ENCODE measurements at places on chromosomes 12 and 14. TPM values are rescaled to one million over a fixed set of nuclear protein-coding genes. Genes with fewer than 3 reads are reported as not detected.
A peak's percentile ranks its signal among the peaks of the same experiment; 100 is the strongest.

Gene FSCB
- not detected for total RNA-seq

GRCh38 chr12:45587012-45587411, 142.5 kb upstream of the ARID2 start:
- no peak for DNase-seq

DNA sequence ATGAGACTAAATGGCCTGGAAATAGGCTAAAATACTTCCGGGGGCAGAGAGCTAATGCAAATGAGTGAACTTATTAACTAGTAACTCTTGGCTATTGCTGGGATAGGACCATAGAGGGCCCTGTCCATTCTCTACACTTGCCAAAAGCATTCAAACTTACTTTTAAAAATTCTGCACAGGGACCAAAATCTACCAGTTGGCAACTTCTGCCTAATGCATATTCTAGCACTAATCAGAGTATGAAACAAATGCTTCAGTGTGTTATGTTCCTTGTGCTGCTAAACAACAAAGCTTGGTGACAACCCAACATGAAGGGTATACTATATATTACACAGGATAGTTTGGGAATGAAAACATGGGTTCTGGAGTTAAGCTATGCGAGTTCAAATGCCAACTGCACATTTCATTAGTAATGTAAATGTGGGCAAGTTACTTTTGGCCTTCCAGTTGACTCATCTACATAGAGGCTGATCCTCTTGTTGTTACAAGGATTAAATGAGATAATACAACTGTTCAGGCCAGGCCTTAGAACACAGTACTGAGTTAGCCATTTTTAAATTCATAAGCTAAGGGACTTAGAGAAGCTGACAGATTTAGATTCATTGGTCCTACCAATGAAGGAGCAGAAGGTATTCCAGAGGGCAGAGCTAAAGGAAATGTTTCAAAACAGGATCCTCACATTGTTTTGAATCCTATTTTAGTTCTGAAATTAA, 32.4 kb downstream of the HIGD1C start:
- DNase-seq = peak; percentile 12

Gene PKP2
- total RNA-seq = 18.7 TPM

- no peak for DNase-seq
These were observed 321.2 kb downstream of the RAD51B start for GRCh38 chr14:68140806-68141205.

DNA sequence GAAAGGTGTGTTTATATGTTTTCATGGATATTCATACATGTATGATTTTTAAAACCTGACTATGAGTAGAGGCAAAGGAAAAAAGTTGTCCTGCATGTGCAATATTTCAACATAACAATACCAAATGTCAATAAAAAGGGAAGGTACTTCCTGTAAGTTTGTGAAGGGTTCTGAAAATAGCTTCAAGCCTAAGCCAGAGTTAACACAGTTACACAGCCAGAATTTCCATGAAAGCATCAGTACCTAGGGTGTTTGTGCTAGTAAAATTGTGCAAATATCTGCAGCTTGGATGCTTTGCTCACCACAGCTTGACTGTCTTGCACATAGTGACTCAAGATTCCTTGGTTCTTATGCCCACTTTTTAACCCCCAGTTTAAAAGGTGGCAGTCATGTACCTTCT, 193.1 kb upstream of the FAR2 start:
- DNase-seq = no peak

Gene TMEM132C
- not detected for total RNA-seq

GRCh38 chr12:129844662-129845220, 59.1 kb downstream of the TMEM132D start:
- peak; percentile 96 for DNase-seq

Gene LTB4R
- 5.5 TPM for total RNA-seq

- DNase-seq = no peak
These were observed at the start of gene SSTR1 for GRCh38 chr14:38207736-38208617. Gene SSTR1, plus strand, starts transcription at chr14:38207904. Its CDS starts 1,486 bp downstream, at chr14:38209390.

GRCh38 chr12:27549801-27550652, 26.0 kb downstream of the PPFIBP1 start:
- DNase-seq = peak; percentile 99

- no peak for DNase-seq
These were observed 56.9 kb downstream of the FOS start for GRCh38 chr14:75335571-75335970.

Gene PTCSC3
- not detected for total RNA-seq

GRCh38 chr12:104708891-104709290, 249.2 kb downstream of the SLC41A2 start:
- DNase-seq = no peak

Data from astrocyte (in vitro differentiated cells and primary cell).